ENCODE measurements at places on chromosomes 11 and 22.

- DNase-seq: no peak
Observed at GRCh38 chr11:57310630-57311086, 14.1 kb downstream of the TNKS1BP1 start.

DNA sequence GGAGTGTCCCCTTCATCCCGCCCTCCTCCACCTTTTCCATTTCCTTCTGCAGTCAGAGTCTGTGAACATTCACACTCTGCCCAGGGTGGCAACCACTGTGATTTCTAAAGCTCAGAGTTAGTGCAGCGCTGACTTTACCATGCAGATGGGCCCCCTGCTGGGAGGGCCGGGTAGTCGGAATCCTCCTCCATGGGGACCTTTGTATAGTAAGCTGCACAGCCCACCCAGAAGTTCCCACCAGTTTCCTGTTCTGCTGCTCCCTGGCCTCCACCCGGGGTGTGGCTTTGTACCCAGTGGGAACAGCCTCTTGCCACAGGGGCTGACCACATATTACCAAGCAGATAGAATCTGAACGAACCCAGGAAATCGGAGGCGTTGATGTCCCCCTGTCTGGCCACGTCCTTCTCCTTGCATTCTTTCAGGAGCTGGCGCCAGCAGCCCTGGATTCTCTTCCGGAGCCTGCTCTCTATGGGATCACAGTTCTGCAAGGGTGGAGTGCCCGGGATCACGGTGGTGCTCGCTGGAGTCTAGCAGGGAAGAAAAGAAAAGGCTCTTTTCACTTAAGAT is 125.3 kb downstream of the MPPED1 start:
- DNase-seq: peak; percentile 41

DNA sequence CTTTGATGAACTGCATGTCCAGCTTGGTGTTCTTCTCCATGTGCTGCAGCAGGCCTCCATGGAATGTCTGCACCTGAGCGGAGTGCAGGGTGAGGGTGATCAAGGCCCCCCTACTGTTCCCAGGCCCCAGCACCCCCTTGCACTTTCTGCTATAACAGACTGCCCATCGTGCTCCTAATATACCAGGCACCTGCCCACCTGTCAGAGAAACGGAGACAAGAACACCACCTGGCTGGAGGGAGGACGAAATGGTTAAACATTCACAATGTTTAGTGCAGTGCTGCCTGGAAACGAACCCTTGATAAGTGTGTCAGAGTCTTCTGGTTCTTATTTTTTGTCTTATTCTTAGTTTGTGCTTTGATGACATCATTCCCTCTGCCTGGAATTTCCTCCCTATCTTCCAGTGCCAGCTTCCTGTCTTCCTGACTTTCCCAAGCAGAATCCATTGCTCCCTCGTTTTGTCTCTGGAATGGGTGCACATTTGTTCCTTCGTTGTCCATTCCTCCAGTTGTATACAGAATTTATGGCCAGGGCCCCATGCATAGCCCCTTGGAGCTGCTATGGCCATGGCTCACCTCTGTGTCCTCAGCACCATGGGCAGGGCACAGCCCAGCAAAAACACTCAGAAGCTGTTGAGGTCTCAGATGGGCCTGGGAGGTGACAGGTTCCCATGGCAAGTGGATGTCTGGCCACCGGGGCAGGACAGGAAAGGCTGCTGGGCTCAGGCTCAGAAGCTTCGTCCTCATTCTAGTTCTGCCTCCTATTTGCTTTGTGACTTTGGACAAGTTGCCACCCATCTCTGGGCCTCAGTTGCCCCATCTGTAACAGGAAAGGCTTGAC is 11.9 kb downstream of the BAIAP2L2 start:
- DNase-seq: no peak

DNA sequence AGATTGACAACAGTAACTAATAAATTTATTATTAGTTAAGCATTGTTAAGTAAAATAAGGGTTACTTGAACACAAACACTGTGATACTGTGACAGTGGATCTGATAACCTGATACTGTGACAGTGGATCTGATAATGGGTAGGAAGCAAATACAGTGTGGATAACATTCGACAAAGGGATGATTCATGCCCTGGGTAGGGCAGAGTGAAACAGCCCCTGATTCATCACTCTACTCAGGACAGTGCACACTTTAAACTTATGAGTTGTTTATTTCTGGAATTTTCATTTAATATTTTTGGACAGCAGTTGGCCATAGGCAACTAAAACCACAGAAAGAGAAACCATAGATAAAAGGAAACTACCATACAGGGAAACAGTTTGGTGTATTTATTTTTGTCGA is 60.8 kb upstream of the CTSC start:
- DNase-seq: no peak

GRCh38 chr11:8962841-8963240 is 1.4 kb downstream of the TMEM9B start:
- no peak for DNase-seq

GRCh38 chr11:86440305-86440716 is 65.6 kb downstream of the CCDC81 start:
- DNase-seq: no peak

- DNase-seq: no peak
Observed at GRCh38 chr11:20881328-20882079, 212.1 kb downstream of the NELL1 start.

- DNase-seq: no peak
Observed at GRCh38 chr11:2530131-2530854, 85.5 kb downstream of the KCNQ1 start.

- no peak for DNase-seq
Observed at GRCh38 chr11:69385144-69385820, 91.3 kb downstream of the MYEOV start.

GRCh38 chr11:45901626-45902025 is 5.4 kb downstream of the FREY1 start:
- no peak for DNase-seq

- no peak for DNase-seq
Observed at GRCh38 chr11:122150216-122151124, 34.5 kb upstream of the BLID start.

GRCh38 chr11:1473011-1473628 is 13.5 kb downstream of the MOB2 start:
- DNase-seq: no peak

GRCh38 chr11:22797047-22797446 is 32.6 kb downstream of the SVIP start:
- DNase-seq: no peak

DNA sequence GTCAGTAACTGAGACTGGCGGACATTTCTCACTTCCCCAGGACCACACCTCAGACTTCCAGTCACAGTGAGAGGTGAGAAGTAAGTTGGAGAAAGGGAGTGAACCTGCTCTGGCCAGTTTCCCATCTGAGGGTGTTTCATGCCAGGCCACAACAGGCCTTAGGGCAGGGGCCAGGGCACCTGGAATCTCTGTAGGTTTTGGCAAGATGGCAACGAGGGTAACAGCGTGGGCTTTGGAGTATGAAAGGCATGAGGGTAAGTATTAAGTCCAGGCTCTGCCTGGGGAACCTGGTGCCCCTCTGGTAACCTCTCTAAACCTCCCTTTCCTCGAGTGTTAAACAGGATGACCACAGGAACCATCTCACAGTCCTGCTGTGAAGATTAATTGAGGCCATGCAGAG is 28.5 kb upstream of the ABCC8 start:
- no peak for DNase-seq

- DNase-seq: no peak
Observed at GRCh38 chr11:76781807-76782530, 1.2 kb upstream of the TSKU start.

DNA sequence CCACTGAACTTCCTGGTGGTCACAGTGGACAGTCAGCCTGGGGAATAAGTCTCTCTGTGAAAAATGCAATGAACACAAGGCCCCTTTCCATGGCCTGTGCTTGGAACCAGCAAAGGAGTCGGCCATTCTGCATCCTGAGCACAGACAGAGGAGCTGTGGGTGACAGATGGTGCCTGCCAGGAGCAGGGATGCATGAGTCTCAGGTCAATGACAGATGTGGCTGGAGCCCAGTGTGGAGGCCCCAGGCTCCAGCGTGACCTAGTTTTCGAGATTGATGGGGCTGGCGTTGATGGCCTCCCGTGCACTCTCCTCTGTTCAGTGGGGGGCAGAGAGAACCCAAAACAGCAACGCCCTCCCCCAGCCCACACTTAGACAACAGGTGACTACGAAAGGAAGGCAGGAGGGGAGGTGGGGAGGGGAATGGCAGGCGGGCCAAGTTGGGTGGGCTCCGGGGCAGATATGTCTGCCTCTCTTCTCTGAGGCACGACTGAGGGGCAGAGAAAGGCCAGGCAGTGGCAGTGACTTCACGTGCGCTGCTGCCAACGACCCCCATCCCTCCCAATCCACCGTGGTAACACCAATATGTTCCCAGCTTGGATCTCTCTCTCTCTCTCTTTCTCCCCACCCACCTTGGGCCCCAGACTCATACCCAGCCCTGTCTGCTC is 34.4 kb upstream of the CD5 start:
- peak; percentile 42 for DNase-seq

GRCh38 chr11:45477588-45477987 is 187.8 kb downstream of the CHST1 start:
- DNase-seq: no peak

GRCh38 chr22:30753701-30754100 is 59.0 kb downstream of the OSBP2 start:
- no peak for DNase-seq

- DNase-seq: no peak
Observed at GRCh38 chr11:23543651-23544222, 683.5 kb upstream of the CCDC179 start.

DNA sequence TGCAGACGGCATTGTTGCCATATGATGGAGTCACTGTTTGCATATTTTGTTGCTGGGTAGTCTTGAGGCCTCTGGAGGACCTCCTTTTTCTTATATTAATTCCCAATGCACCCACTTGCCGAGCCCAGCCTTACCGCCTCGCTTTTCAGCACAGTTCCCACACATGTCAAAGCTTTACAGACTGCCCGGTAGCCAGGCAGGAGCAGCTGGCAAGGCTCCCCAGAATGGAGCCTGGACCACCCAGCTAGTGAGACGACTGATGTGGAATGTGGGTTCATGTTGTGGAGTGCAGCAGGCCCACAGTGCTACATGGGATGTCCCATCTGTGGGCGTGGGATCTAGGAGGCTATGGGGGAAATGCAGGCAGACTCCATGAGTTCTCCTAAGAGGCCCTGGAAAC is 99.4 kb upstream of the MTMR2 start:
- no peak for DNase-seq

DNA sequence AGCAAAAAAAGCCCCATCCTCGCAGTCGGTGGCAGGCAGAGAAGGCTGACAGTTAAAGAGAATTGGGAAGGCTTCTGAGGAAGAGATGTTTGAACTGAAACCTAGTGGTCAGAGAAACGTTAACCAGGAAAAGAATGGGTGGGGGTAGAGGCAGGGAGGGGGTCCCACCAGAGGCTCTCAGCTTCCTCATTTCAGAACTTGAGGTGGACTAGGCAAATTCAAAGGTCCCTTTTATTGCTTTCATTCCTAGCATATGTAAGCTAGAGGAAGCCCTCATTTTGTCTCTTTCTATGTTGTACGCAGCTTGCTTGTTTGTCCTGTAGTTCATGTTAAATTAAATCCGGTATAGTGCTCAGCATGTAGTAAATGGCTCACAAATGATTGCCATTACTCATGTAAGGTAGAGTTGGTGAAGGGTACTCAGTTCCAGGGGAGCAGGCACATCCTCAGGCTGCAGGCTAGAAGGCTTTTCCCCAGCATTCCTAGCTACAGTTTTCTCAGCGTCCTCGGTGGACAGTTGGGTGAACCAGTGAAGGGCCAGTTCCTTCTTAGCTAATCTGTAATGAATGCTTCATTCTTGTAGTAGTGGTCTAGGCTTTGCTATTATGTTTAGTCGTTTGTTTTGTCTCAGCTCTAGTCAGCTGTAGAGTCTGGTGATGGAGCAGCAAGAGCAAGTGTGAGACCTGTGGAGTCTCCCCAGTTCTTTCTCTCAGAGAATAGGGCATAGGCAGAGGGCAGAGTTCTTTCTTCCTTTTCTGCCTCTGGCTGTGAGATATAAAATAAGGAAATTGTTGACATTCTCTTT is 58.6 kb downstream of the UVRAG start:
- DNase-seq: no peak

DNA sequence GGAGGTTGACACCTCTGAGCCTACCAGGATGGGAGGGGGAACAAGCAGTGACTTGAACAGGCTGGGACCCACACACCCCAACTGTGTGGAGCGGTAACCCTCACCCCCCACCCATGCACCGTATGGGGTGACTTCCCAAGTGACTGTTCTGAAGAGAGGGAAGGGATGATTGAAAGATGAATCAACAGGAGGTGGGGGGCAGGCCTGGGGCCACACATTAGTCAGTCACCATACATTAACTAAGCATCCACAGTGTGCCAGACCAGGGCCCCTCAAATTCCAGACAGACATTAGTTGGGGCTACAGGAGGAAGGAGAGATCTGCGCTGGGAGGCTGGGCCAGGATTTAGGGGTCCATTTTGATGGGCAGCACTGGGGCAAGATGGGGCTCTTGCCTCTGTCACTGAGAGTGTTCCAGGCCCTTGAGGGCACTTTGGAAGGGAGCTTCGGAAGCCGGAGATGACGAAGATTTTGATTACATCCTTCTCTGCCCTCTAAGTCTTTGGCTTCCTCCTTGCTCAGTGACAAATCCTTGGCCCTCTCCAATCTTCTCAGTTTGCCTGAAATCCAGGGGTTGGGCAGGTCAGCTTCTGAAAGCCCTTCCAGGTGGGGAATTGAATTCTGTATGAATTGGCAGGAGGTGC is 966 bp downstream of the SMTN start:
- DNase-seq: no peak

DNA sequence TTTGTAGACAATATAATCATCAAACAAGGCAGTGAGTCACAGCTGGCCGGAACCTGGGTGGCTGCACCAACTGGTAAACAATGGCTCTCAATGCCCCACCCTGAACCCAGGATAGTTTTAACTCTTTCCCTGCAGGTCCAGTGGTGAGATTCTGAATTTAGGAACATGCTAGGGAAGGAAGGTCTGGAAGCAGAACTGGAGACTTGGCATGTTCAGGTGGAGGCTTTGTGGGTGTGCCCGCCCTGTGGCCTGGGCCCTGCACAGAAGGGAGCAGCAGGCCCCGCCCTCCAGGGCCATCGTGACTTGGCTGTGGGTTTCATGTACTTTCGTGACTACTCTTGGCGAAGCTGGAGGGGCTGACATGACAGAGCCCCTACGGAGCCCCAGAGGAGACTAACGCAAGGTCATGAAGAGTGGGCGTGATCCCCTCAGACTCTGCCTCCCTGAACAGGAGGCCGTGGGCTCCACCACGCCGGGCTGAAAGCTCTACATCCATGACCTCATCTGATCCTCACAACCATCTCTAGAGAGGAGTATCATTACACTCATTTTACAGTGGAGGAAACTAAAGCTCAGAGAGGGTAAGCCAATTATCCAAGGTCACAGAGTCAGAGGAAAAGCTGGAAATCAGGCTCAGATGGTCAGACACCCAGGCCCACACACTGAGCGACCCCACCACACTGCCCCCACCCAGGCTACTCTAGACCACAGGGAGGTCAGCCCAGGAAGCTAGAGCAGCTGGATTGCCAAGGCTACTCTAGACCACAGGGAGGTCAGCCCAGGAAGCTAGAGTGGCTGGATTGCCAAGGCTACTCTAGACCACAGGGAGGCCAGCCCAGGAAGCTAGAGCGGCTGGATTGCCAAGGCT is 27.3 kb downstream of the MAFF start:
- no peak for DNase-seq

GRCh38 chr11:117819096-117820040 is 5.2 kb downstream of the FXYD2 start:
- DNase-seq: no peak
